BJ (cell line): ENCODE measurements at places on chromosomes 12 and 14.

GRCh38 chr12:62581288-62582064, 114.8 kb downstream of the MON2 start:
- DNase-seq = no peak

- DNase-seq = no peak
Observed at GRCh38 chr12:8594072-8594471, 18.6 kb downstream of the AICDA start.

- no peak for DNase-seq
Observed at GRCh38 chr14:74572726-74573301, 39.2 kb downstream of the LTBP2 start.

GRCh38 chr12:27705263-27705662, 5.4 kb upstream of the MRPS35 start:
- DNase-seq = no peak

DNA sequence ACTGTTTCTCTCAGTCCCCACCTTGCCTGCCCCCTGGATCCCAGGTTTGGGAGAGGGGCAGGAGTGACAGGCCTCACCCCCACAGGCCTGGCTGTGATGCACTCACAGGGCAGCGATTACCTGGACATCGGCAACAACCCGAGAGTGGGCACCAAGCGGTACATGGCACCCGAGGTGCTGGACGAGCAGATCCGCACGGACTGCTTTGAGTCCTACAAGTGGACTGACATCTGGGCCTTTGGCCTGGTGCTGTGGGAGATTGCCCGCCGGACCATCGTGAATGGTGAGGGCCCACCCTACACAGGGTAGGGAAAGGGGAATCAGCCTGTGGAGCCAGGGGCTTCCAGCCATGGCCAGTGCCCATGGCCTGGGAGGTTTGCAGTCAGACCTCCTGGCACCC, 8.6 kb downstream of the ACVRL1 start:
- no peak for DNase-seq

GRCh38 chr12:74732826-74733225, 195.2 kb downstream of the ATXN7L3B start:
- DNase-seq = no peak

DNA sequence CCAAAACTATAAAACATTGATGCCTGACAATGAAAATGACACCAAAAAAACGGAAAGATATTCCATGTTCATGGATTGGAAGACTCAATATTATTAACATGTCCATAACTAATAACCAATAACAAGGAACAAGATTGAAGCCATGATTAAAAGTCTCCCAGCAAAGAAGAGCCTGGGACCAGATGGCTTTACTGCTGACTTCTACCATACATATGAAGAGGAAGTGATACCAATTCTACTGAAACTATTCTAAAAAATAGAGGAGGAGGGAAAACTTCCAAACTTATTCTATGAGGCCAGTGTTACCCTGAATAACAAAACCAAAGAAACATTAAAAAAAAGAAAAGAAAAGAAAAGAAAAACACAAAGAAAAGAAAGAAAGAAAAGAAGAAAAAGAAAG, 54.6 kb upstream of the ATF7IP start:
- DNase-seq = no peak

- peak; percentile 60 for DNase-seq
Observed at GRCh38 chr14:85471156-85471555, 58.8 kb upstream of the FLRT2 start.

DNA sequence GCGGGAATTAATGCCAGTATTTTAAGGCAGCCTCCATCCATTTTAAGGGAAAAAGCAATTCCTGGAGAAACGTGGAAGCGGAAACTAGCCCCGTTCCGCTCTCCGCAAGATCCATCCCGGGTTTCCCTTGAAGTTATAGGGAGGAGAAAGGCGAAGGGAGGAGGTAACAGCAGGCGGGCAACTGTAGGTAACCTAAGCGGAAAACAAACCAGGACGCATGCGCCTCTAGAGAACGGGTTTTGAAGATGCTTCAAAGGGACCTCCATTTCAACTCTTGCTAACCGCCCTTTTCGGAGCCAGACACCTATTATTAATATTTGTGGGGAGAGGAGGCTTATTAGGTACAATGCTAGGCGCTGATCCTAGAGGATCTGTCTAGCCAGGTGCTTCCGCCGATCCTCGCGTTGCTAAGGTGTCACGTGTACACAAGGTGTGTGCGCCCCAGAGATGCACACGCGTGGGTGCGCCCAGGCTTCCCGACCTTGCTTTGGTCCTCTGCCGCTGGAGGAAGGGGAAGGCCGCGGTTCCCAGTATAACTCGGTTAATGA, 6.2 kb downstream of the TBX5 start:
- DNase-seq = peak; percentile 74
